Dorsolateral prefrontal cortex (tissue), 122 donors: ENCODE measurements at places on chromosomes 11 and 22. TPM values are rescaled to one million over a fixed set of nuclear protein-coding genes. Genes with fewer than 3 reads are reported as not detected.

Gene APOA1
- total RNA-seq: 0.78 TPM

GRCh38 chr22:42091455-42091782 is 847 bp upstream of the NDUFA6 start:
- DNase-seq: no peak

- DNase-seq: no peak
Measured at GRCh38 chr11:128772814-128773213, 78.9 kb downstream of the FLI1 start.

- peak; percentile 62 for DNase-seq
Measured at GRCh38 chr11:45178890-45179671, 32.6 kb downstream of the PRDM11 start.

GRCh38 chr11:64157631-64158394 is 8.1 kb downstream of the MACROD1 start:
- no peak for DNase-seq

DNA sequence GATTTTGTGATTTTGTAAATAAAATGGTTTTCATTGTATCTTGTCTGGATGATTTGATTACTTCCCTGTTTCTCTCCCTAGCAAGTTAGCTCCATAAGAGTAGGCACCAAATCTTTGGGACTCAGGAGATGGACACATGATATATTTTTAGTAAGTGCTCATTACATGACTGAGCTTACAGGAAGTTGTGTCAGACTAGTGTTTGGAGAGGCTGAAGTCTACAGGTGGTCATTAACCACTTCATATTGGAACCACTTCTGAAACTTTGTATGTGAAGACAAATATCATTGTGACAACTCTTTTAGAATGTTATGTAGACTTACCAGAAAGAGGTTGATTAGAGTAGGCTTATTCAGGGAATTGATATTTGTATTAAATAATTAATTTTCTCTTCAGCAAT is 19.1 kb downstream of the ARHGAP42 start:
- no peak for DNase-seq

Gene OVOL1
- total RNA-seq: not detected

DNA sequence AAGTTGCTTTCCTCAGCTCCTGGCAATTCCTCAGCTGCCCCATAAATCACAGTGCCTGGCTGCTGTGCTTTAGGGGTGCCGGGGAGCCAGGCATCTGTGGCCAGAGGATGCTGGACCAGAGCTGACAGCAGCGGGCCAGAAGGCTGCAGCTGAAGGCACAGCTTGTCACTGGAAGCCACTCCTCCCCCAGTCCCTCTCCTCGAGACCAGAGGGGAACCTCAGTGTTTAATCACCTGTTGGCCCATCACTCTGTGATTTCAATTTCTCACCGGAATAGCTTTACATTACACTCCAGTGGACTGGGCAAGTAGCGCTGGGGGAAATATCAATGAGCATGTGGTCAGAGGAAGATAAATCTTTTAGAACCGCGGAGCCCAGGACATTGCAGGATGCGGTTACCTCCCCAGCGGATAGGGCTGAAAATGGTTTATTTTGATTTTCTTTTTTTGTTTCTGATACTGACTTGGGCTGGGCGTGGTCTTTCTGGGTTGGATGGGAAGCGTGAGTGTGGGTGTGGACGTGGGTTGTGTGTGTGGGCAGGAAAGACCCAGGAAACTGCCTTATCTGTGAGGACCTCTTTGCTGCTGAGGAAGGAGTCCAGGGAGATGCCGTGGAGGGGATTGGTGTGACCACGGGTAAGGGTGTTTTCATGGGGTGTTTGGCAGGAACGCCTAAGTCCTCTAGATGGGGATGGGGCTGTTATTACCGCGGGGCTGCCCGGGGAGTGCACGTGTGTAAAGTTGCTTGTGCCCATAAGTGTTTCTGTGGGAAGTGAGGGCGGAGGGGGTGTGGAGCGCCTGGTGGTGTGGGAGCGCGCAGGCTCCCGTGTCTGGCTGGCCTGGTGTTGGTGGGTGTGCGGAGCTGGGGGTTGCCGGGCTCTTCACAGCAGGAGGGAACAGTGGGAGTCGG is 4.0 kb downstream of the DAGLA start:
- DNase-seq: no peak

GRCh38 chr22:20964090-20964798 is 2.8 kb upstream of the AIFM3 start:
- DNase-seq: no peak

- DNase-seq: no peak
Measured at GRCh38 chr11:113840932-113841664, 34.3 kb downstream of the USP28 start.

GRCh38 chr11:123405123-123405592 is 24.9 kb upstream of the GRAMD1B start:
- DNase-seq: no peak

DNA sequence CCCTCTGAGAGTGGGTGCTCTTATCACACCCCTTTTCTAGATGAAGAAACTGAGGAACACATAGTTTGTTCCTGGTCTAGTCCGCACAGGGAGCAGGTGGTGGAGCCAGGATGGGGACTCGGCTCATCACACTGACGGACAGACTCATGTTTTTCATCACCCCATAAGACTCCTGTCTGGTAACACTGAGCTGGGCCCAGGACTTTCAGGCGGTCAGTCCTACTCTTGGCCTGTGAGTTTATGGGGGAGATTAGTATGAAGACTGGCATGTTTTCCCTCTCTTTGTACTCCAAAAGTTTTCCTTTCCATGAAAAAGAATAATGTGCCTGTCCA is 160.8 kb downstream of the LDLRAD3 start:
- no peak for DNase-seq

- peak; percentile 8 for DNase-seq
Measured at GRCh38 chr22:49662681-49663080, 165.0 kb downstream of the BRD1 start.

Gene CBLIF
- total RNA-seq: not detected

DNA sequence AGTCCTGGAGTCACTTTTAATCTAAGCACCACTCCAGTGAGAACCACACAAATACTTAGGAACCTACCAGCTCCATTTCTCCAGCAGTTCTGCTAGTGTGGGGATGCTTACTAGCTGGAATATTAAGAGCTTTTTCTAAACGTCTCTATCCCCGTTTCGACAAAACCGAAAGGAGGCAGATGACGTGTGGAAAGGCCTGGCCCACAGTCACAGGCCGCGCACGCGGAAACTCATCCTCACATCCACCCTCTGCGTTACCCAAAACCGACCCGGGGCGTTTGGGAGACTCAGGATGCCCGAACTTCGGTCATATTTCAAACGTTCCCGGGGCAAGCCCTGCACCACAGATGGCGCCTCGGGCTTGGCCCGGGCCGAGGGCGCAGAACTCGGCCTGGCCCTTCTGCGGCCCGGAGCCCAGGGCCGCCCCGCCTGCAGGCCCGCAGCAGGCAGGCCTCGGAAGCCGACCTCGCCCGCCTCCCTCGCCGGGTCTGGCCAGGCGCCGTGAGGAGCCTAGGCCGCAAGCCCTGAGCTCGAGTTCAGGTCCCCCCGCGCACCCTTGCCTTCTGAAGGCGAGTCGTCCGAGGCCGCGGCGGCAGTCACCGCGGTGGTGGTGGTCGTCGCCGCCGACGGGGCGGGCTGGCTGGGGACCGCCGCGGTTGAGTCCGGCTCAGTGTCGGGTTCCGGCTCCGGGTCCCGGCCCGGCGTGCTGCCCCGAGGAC is 473 bp downstream of the FNBP4 start:
- DNase-seq: peak; percentile 75

GRCh38 chr11:34084637-34085036 is 20.8 kb upstream of the NAT10 start:
- DNase-seq: no peak

Gene FBLN1
- 22.5 TPM for total RNA-seq

Gene PTGDR2
- 5.0 TPM for total RNA-seq

DNA sequence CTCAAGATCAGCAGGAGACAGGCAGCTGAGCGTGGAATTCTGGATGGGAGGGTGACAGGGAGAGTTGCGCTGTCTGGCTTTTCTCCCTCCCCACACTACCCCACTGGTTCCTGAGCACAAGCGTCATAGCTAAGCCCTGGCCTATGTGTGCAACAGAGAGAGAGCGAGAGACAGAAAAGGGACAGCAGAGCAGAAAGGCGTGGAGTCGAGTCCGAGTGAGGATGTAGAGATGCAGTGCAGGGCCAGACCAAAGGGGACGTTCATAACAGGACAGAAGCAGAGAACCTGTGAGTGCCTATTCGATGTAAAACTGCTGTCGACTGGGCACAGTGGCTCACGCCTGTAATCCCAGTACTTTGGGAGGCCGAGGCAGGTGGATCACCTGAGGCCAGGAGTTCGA is 94.0 kb upstream of the TMEM45B start:
- no peak for DNase-seq

DNA sequence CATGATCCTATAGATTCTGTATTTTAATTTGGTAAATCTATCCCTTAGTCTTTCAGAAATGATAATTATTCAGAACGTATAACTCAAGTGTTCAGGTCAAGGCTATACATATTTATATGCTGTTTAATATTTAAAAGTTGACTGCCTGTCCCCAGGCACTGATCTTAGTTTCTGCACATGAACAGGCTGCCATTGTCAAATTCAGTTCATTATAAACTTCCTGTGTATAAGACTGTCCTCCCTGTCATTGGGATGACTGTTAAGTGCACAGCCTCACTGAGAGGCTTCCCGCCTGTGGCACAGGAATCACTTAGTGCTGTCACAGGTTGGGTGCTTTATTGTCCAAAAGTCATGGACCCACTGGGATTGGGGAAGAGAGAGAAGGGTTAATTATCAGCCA is 92.1 kb upstream of the TTC12 start:
- DNase-seq: no peak

DNA sequence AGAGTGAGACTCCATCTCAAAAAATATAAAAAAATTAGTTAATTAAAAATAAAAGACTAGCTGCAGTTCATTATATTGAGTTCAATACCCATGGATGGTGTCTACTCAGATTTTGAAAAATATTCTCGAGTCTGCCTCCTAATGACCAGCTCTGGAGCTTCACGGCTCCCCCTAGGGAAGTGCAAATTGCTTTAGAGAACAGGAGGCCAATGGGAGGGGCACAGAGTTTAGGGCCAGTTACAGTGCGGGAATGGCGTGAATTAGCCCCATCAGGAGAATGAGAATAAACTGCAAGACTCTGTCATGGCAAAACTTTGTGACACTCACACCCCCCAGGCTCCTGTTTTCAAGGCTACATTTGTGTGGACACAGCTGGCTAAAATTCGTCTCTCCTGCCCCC is 4.6 kb downstream of the FGF4 start:
- no peak for DNase-seq

GRCh38 chr11:117073539-117073938 is 24.7 kb downstream of the SIK3 start:
- no peak for DNase-seq

Gene NXPE4
- not detected for total RNA-seq

- DNase-seq: no peak
Measured at GRCh38 chr11:104404231-104405175, 240.6 kb upstream of the PDGFD start.

GRCh38 chr22:49961005-49961600 is 531 bp downstream of the PIM3 start:
- no peak for DNase-seq

DNA sequence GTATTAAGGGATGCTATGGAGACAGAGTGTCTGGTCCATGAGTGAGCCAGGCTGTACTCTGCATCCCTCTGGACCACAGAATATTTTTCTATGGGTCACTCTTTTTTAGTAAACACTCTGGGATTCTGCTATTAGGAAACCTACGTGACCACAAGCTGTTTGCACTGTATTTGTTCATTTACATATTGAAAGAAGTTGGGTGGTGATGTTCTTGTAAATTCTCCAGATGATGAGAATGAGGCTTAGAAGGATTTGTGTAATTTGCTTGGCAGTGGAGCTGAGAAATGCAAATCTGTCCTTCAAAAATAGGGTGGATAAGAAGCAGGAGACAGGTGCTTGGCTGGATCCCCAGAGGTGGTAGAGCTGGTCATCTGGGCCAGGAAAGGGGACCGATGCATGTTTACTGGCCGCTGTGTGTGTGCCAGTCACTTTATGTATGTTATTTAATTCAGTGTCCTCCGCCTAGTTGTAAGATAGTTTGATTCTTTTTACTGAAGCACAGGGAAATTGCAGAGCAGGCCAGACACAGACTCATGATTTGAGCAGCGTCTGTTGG is 63.7 kb upstream of the HEPHL1 start:
- DNase-seq: no peak

DNA sequence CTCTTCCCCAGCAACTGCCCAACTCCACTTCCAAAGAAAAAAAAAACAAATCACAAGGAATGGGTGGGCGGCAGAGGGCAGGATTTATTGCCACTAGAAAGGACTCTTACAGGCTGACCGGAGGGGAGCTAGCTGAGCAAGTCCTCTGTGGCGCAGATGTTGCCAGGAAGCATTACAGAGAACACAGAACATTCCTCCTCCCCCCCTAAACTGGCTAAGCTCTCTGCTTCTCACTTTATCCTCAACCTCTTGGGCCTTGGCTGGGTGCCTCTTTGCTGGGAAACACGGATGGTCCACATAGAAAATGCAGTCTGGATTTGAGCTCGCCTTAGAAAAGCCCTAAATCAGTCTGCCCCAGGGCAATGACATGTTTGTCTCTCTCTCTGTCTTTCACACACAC is 12.6 kb upstream of the FJX1 start:
- peak; percentile 50 for DNase-seq

Gene BBOX1
- 9.5 TPM for total RNA-seq

GRCh38 chr11:70921804-70922203 is 330.6 kb downstream of the SHANK2 start:
- no peak for DNase-seq

GRCh38 chr11:113796663-113797259 is 17.2 kb downstream of the CLDN25 start:
- no peak for DNase-seq

- no peak for DNase-seq
Measured at GRCh38 chr11:92300876-92301275, 76.3 kb downstream of the FAT3 start.

- peak; percentile 55 for DNase-seq
Measured at GRCh38 chr11:35682230-35683173, 19.9 kb downstream of the TRIM44 start.

- DNase-seq: no peak
Measured at GRCh38 chr11:26043665-26044064, 288.3 kb upstream of the ANO3 start.

Gene FKBP2
- 82.5 TPM for total RNA-seq

GRCh38 chr11:102647430-102647829 is 22.3 kb upstream of the MMP20 start:
- no peak for DNase-seq

GRCh38 chr11:17171343-17171742 is 36.4 kb downstream of the PIK3C2A start:
- no peak for DNase-seq

DNA sequence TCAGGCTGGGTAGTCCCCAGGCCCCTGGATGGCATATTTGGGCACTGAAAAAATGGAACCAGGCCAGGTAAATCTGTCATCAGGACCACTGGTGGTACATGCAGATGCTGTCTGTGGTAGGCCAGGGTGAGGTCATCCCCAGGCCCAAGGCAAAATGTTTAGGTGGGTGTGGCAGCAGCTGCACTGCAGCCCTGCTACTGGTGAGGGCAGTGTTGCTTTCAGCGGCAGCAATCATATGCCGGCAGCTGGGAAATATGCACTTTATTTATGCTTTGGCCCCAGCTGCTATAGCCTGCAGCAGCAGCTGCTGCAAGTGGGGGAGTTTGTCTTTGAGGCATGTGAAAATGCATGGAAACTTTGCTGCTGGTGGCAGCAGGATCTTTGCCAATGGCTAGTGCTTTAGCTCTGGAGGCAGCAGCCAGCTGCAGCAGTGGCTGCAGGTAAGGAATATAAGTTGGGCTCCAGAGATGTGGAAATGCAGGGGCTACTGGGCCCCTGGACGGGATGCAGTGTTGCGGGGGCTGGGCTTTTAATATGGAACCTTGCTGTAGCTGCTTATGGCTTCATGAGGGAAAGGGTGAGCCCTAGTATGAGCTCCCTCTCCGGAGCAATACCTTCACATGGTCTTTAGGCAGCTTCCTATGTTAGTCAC is 365.7 kb upstream of the CADM1 start:
- no peak for DNase-seq
